ENCODE measurements at places on chromosomes 7 and 10. TPM values are rescaled to one million over a fixed set of nuclear protein-coding genes. Genes with fewer than 3 reads are reported as not detected.

CNNM1 gene
- 1.5 TPM for total RNA-seq

GRCh38 chr10:87656431-87657072 is 3.1 kb upstream of the PAPSS2 start:
- no peak overlapping the region for H3K4me3 ChIP-seq
- peak overlapping the region; percentile 34 for H3K27ac ChIP-seq
- H3K36me3 ChIP-seq = no peaks in the 10 kb centered on the region
- no peaks in the 10 kb centered on the region for H3K4me1 ChIP-seq
- no peak for DNase-seq

ANKRD61 gene
- not detected for total RNA-seq

GRID1 gene
- 0.88 TPM for total RNA-seq
